ENCODE measurements at places on chromosomes 11 and 22.

GRCh38 chr11:85826116-85826855, 15.3 kb upstream of the SYTL2 start:
- DNase-seq, result peak; percentile 19

DNA sequence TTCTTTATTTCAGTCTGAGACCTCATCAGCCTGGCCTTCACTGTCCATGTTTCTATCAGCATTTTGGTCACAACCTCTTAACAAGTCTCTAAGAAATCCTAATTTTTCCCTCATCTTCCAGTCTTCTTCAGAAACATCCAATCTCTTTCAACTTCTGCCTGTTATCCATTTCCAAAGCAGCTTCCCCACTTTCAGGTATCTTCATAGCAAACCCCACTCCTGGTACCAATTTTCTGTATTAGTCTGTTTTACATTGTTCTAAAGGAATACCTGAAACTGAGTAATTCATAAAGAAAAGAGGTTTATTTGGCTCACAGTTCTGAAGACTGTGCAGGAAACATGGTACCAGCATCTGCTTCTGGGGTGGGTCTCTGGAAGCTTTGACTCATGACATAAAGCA, 8.1 kb upstream of the OR6X1 start:
- no peak for DNase-seq

DNA sequence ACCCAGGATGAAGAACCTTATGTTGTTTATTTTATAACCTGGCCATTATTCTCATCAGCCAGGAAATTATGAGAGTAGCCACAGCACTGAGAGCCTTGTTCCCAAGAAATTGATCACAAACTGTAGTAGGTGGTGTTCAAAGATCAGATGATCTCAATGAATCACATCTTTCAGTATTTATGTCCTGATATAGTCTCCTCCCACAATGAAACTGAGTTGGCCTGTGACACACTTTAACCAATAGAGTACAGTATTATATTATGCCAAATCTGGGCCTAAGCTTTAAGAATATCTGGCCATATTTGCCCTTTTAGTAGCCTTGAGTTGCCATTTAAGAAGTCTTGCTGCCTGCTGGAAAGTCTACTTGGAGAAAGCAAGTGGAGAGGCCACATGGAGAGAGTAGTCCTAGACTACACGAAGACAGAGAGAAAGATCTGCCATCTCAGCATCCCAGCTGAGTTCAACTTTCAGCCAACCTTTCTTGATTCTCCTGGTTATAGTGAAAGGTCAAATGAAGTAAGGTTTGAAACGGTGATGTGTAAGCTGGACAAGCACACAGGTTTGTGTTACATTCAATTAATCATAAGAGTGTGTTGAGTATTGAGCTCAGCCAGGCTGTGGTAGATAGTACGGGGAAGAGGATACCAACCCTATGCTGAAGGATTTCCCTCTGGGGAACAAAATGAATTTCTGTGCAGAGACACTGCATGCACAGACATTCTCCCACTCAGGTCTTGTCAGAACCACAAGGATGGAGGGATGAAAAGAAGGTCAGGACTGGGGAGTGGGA, 561.8 kb downstream of the SOX6 start:
- DNase-seq, result no peak

GRCh38 chr11:44988111-44988510, 37.4 kb upstream of the TP53I11 start:
- no peak for DNase-seq

DNA sequence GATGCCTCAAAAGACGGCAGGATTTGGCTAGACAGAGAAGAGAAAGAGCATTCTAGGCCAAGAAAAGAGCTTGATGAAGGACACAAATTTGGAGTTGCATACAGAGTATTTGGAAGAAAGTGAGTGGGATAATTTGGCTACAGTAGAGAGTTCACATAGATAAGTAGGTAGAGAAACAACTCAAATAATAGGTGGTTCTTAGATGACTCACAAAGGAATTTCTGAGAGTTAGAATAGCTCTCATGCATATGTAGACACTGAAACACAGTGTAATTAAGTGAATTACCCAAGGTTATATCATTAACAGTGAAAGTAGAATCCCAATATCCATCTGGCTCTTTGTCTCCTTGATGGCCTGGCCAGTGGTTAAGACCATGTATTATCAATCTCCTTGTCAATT, 228.6 kb upstream of the DDI1 start:
- DNase-seq, result no peak

GRCh38 chr22:48605856-48606481, 1221.7 kb downstream of the BRD1 start:
- no peak for DNase-seq

DNA sequence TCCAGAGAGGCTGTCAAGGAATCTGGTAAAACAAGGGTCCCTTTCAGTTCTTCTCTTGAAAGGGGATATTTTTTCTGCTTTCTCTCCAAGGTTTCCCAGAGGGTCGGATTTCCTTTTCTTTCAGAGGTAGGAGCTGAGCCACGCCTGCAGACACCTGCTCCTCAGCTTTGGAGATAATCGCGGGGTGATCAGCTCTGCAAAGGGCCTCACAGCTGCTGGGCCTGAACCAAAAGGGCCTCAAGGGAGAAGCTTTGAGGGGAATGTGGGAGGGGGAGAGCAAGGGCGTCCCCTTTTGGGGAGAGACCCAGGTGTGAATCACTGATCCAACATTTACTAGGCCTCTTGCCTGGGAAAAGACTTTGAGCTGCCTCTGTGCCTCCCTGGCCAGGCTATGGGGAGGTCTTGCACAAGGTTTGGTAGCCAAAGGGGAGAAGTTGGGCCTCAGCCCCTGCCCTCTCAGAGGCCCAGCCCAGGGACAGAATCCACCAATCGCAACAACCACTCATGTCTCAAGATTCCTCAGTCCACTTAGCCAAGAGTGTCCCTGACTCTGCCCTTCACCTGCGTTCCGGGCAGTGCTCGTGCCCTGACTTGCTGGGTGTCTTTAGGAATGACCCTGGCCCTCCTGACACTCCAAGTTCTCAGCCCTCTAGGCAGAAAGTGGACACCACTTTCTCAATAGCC, 14.0 kb upstream of the TP53I11 start:
- DNase-seq, result no peak

DNA sequence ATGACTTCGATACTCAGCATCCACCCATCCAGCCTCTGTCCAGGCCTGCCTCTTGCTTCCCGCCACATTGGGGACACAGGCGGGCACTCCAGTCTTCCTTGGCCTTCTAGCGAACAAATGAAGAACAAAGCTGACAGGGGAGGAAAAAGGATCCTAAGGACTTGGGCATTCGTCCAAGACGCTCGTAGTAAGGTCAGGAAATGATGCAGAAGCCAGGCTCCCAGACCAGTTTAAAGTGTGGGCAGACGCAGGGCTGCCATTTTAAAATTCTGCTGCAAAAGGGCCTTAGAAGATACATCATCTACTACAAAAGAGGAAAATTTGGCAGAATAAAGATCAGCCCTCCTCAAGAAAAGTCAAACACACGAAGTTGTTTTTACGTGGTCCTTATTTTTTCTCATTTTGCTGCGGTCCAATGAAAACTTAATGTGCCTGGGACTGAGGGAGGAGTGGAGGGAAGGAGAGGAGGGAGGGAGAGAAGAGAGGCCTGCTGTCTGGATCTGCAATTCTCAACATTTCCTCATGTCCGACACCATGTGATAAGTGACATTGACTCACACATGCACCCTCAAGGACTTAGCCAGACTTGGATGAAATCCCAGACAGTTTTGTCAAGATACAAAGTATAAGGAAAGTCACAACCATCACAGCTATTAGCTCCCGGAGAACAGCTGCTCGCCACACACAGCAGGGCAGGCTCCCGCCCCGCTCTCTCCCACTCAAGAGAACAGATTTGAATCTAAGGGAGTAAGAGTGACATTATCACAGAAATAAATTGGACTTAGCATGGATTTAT, 5.7 kb downstream of the DNAL4 start:
- DNase-seq, result no peak

GRCh38 chr22:44438056-44438455, 60.0 kb downstream of the RTL6 start:
- DNase-seq, result no peak

DNA sequence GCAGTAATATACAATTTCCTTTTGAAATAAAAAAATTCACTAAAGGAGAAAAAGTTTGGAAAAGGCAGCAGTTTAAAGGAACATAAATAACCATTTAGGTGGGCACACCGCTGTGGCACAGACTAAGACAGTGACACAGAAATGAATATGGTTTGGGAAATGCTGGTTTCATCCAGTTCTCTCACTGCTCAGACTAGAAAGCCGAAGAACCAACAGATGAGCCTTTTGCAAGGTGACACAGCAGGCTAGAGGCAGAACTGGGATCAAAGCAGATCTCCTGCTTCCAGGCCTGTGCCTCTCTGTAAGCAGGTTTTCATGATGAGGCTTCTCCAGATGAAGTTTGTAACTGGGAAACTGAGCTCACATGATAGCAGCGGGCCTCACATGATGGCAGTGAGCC, 380.0 kb upstream of the NARS2 start:
- DNase-seq, result no peak

DNA sequence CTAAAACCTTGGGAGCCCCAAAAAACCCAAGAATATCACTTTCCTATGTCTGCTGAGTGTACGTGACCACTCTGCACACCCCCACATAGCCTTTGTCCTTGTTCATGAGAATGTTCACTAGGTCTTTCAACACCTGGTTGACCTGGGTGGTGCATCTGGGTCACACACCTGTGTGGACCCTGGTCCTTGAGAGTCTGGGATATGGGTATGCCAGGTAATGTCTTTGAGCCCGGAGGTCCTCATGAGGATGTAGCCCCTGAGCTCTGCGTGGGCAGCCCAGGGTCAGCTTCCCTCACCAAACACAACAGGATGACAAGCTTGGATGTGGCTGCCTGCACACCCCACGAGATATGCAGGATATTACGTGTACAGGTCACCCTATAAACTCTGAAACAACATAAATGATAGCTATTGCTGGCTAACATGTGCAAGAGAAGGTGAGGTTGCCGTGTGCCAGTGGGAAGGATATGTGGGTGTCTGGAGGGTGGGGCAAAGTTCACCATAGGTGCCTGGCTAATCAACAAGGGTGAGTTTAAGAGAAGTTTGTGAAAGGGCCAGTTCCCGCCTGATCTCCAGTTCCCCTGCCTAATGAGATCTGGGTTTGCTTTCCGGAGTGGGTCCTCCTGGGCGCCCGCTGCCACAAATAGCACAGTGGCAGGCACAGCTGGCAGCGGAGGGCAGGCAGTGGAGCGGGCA, 1.4 kb upstream of the PPARA start:
- no peak for DNase-seq

DNA sequence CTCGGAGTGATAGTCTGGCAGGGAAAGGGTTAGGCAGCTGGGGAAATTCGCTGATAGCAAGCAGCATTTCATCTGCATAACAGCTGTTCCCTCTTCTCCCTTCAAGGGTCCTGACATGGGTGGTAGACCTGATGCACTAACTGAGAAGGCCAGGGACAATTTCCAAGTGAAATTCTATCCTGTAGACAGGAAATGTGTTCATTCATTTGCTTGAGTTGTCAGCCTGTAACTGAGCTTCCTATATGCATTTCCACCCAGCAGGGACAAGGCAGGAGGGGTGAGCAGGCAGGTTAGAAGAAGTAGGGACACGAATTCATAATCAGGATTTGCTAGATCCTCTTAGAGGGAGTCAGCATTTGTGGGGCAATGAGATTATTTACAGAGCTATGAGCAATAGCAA, 154.3 kb upstream of the NCAM1 start:
- no peak for DNase-seq

DNA sequence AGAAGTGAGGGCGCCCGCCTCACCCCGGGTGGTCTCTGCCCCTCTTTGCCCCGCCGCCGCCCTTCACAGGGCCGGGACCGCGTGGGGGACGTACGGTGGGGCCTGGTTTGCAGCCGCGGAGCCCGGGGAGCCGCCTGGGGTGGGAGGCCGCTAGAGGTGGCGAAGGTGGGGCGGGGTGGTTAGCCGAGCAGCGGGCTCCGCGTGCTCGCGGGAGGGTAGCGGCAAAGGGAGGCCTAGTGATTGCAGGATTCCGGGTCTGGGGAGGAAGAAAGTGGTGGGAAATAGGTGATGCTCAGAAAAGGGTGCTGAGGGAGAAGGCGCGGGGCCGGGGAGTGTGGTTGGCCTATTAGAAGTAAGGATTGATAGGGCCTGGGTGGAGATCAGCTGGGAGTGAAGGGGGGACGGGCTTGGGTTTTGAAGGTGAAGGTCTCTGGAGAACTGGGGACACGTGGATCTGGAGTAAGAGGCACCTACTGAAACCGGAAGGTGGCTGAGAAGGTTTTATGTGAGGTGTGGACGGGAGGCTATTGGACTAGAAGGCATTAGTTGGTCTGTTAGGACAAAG, 571 bp downstream of the FAR1 start:
- DNase-seq, result peak; percentile 56

DNA sequence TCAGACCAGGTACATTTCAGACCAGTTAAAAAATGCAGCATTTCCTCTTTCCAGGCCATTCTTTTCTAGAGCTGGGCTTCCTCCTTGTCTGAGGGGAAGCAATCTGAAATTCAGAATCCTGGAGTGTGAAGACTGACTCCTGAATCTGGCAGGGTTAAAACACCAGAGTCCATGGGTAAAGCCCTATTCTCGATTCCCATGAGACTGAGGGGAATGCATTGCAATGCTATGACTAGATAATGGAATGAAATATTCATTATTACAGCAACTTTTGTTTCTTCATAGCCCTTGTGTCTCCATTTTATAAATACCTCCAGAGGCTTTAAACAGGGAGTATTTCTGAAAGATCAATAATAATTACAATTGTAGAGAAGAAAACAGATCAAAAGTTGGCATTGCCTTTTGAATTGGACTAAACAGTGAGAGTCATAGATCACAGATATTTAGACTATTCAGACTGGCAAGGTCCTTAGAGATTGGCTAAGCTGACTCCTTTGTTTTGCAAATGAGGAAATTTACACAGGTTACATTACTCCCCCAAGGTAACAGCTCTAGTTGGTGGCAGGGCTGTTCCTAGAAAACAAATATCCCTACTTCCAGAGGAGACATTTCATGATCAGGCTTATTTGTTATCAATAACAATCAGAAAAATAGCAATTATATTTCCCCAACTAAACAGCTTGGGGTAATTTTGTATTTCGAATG, 632.6 kb upstream of the KIRREL3 start:
- DNase-seq, result no peak

GRCh38 chr11:56705784-56706396, 7.0 kb downstream of the OR9G1 start:
- DNase-seq, result no peak

DNA sequence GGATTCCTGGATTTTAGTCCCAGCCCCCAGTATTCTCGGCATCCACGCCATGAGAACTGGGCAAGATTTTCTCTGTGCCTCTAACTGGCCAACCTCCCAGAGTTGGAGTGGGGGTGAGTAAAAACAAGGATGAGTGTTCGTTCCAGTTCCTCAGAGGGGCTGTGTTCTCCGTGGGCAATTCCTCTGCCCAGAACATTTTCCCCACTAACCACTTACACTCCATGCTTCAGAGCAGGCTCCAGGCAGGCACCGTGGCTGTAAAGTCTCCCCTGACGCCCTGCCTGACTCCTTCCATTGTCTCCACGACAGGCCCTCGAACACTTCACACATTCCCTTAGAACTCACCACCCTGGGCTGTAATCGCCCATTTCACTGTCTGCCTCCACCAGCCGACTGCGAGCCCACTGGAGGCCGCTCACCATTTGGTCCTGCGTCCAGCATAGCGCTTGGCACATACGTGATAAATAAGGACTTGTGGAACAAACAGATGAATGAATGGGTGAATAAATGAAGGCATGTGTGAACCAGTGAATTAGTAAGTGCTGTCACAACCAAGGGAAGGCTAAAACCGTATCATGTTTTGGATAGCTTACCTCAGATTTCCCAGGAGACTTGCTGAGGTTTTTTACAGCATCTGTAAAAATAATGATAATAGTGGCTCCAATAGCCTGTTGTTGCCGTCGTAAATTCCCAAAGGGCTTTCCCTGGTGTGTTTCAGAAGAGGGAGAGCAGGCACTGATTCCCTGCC, 6.1 kb downstream of the APLNR start:
- no peak for DNase-seq

- DNase-seq, result no peak
Measured at GRCh38 chr11:128463371-128463829, 124.0 kb downstream of the ETS1 start.

Measured in activated T-cell treated with anti-CD3 and anti-CD28 coated beads, Interleukin-2, amount 50 U/mL, for 72 hours (primary cell).